ENCODE measurements at places on chromosomes 16 and 17. TPM values are rescaled to one million over a fixed set of nuclear protein-coding genes. Genes with fewer than 3 reads are reported as not detected.
A peak's percentile ranks its signal among the peaks of the same experiment; 100 is the strongest.

The CAMKK1 gene
- total RNA-seq, result 3.3 TPM

The CRYBA1 gene
- not detected for total RNA-seq

DNA sequence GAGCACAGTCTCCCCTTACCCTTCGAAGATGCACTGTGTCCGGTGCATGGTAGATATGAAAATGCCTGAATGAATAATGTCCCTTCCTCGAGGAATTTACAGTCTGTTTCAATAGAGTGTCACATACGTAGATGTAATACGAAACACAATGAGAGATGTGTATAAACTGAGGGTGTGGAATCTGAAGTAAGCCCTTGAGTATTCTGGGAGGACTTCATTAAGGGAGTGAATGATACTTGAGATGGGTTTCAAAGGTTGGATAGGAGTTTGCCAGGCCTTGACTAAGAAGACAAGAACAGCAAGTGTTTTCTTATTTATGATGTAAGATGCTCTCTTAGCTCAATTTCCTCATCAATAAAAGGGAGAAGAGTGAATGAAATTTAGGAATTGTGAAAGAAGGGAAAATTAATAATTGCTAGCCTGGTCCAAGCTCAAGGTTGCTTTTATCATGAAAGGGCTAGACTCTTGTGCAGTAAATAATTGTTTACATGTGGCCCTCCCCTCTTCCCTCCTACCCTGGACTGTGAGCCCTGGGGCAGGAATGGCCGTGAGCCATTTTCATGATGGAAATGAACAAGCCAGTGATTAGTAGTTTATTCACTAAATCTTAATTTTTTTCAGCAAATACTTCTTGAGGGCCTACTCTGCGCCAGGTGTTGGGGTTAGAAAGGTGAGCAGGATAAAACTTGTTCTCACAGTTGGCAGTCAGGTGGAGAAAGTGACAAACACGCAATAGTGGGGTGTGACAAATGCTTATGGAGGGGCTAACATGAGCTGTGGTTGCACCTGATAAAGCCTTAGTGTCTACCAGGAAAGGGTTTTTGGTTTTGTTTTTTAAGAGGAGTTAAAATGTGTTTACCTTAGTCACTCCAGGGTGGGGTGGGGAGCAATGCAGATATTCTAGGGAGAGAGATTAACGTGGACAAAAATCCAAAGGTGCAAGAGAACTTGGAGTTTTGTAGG, 1.6 kb downstream of the KIF22 start:
- DNase-seq, result no peak

- no peak for DNase-seq
Measured at GRCh38 chr16:31869511-31870201, 4.0 kb upstream of the ZNF267 start.

- DNase-seq, result no peak
Measured at GRCh38 chr16:3022208-3022683, 1.5 kb downstream of the HCFC1R1 start.

DNA sequence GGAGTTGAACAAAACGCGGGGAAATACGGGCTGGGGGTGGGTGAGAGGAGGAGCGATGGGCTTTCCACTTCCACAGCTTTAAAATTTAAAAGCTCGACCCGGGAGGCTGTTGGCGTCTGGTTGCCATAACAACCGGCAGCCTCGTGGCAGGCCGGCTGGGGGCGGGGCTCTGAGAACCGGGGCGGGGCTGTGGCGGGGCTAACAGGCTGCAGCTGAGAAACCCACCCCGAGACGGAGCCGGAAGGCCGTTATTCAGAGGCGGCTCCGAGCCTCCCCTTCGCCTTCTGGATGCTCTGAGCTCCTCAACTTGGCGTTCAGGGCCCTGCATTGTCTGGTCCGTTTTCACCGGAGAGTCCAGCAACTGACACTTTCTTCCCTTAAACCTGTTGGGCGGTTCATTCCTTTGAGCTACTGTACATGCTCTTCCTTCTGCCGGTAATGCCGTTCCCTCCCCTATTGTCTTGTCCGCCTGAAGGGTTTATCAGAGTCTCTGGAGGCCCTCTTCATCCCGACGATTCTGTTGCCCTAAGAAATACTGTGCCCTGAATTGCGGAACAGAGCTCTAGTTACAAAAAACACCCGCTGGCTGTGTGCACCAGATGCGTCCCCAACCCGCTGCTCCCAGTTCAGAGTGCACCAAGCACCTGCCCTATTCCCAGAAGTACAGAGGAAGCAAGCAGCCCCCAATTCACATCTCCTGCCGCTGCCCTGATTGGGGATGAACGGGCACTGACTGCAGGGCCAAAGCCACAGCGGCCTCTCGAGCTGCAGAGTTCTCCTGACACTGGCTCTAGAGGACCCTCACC, 596 bp downstream of the DNAAF8 start:
- DNase-seq, result peak; percentile 75

GRCh38 chr17:2067608-2068024, 12.7 kb downstream of the HIC1 start:
- no peak for DNase-seq

All from progenitor cell of endocrine pancreas (in vitro differentiated cells).